Thyroid gland (tissue), 4 donors: ENCODE measurements at places on chromosomes 2 and 18.

DNA sequence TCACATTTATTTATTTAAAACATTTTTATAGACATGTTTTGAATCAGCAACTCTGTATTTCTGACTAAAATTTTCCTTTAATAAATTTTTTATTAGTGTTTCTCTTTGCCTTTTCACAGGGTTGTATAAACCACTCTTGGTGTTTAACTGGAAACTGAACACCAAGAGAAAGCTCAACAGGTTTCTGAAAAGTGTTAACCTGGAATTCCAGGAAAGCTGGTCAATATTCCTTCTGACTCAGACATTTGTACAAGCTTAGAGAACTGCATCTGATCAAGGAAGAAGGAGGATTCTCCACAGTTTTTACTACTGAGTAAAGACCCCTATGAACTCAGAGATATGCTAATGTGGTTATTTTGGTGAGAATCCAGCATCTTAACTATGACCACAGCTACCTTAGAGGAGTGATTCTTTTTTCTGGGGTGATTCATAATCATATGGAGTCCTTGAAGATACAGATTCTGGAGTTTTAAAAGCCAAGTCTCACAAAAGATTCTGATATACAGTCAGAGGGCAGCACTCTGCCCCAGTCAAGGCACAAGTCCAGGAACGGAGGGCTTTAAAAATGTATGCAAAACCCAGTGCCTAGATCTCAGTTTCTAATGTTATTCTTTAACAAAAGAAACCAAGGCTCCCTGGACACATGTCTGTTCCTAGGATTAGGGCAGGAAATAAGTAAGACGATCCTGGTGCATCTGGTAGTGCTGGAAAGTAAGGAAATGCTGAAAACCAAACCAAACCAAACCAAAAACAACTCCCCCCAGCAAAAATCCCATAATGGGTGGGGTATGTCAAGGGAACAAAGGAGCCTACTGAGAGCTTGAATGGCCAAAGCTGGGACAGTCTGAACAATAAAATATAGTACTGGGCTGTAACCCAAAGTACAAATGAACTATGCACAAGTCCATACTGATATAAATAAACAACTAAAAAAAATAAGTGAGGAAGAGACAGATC is 85.1 kb upstream of the FZD5 start:
- no peak for DNase-seq

- DNase-seq = no peak
Measured at GRCh38 chr18:23740105-23740830, 51.0 kb downstream of the LAMA3 start.

GRCh38 chr2:127270663-127271062 is 23.3 kb downstream of the ERCC3 start:
- DNase-seq = no peak

GRCh38 chr2:182445391-182445965 is 18.6 kb upstream of the PDE1A start:
- DNase-seq = no peak

- DNase-seq = peak; percentile 77
Measured at GRCh38 chr2:3267869-3268704, 109.5 kb downstream of the EIPR1 start.
